Stimulated activated CD8-positive, alpha-beta memory T cell treated with anti-CD3 and anti-CD28 coated beads, Interleukin-4, amount 100 ng/mL, for 48 hours (primary cell): ENCODE measurements at places on chromosomes 3 and 15.

- no peak for DNase-seq
These were observed 394.5 kb upstream of the CFAP20DC start for GRCh38 chr3:59444294-59444671.

- no peak for DNase-seq
These were observed 4.9 kb upstream of the KY start for GRCh38 chr3:134655706-134656105.

- DNase-seq, result no peak
These were observed 46.9 kb downstream of the PIK3R4 start for GRCh38 chr3:130699765-130700164.

- DNase-seq, result no peak
These were observed 22.8 kb downstream of the GPR15 start for GRCh38 chr3:98554580-98554979.

- peak; percentile 68 for DNase-seq
These were observed 518.4 kb downstream of the FOXP1 start for GRCh38 chr3:71064956-71065763.

- no peak for DNase-seq
These were observed 153.8 kb downstream of the ADAM10 start for GRCh38 chr15:58595516-58596263.

GRCh38 chr15:98442379-98442833 is 205.9 kb upstream of the IGF1R start:
- peak; percentile 72 for DNase-seq

- DNase-seq, result no peak
These were observed 23.4 kb upstream of the DYNC1LI1 start for GRCh38 chr3:32593903-32594525.

DNA sequence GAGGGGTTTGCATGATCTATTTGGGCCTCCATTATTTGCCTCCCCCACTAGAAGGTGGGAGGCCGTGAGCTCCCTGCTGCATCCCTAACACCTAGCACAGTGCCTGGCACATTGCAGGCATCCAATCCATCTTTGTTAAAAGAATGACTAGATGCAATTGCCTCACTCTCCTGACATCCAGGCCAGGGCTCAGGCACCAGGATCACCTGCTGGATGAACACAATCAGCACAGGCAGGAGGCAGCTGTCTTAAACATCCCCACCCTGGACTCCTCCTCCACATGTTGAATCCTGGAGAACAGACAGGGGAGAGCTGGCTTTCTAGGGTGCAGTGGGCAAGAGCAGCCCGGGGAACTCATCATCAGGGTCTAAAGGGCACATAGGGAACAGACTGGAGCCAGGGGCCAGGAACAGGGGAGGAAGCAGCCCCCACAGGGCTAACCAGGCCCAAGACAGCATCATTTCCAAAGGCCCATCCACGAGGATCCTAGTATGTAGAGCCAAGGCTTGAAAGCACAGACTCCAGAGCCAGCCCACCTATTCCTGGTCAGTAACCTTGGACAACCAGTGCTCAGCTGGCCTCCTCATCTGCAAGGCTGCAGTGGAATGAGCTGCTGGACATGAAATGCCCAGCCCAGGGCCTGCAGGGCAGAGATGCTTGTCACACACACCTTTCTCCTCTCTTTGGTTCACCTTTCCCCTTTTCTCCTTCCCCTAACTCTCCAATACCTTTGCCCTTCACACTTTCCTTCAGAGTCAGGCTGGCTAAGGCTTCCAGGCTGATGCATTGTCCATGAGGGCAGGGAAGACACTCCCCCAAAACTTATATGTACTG is 254.4 kb upstream of the TLE3 start:
- DNase-seq, result no peak

GRCh38 chr3:192864941-192865340 is 52.7 kb downstream of the MB21D2 start:
- DNase-seq, result no peak

DNA sequence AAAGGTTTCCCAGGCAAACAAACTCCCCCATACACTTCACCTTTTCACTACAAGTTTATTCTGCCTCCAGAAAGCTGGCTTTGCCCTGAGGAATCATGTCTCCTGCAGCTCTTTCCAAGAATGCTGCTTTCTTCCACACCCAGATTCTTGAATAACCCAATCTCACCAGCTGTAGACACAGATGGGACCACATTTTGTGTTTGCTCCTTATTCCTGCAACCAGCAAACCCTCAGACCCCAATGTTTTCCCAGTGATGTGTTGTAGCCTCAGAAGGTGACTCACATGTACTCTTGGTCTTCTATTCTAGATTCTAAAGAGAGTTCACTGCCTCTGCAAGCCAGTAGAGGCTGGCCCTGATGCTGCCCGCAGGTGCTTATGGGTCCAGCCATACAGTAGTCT is 23.6 kb upstream of the TRIM59 start:
- no peak for DNase-seq

DNA sequence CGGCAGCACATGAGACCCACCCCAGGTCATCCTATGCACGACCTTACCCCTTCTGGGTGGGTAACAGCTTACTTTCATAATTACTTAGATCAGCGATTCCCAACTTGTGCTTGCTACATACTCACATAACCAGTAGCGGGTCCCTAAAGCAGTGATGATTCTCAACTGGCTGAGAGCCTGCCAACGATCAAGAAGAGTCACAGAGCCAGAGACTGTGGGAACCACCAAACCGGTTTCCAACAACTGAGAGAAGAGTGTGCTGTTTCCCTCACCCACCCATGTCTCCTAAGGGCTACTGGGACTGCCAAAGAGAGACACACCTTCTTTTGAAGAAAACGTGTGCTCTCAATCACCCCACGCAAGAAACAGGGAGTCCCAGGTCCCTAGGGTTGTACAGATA is 12.0 kb upstream of the XXYLT1 start:
- no peak for DNase-seq

- DNase-seq, result no peak
These were observed 44.5 kb downstream of the RGMA start for GRCh38 chr15:93044301-93045190.

DNA sequence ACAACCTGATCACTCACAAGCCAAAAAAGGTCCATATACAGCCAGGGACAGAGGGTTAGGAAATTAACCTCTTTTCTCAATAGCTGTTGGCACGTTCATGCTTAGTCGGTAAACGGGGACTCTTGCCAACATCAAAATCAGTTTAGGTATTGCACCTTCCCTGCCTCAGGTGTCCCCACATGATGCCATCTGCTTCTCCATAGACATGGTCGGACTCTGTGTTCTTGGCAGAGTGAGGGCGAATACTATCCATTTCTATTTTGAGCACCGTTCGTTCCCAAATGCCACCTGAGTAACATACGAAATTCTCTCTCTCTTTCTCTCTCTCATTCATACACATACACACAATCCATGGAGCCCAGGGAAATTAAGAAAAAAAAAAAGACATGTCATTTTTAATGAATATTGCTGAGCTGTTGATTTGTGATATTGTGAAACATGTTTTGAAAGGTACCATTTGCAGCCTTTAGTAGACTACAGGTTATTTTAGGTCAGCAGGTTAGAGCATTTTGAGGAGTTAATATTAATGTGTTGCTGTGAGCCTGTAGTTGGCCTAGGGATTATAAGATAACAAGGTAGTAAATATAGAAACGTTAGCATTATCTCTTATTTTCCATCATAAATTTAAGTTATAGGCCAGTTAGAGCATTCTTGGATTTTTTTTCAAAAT is 78.5 kb downstream of the GHSR start:
- DNase-seq, result no peak

GRCh38 chr3:43413676-43414368 is 127.5 kb downstream of the SNRK start:
- no peak for DNase-seq

GRCh38 chr3:85589145-85589544 is 630.4 kb downstream of the CADM2 start:
- DNase-seq, result no peak

- no peak for DNase-seq
These were observed 273.5 kb downstream of the ZBTB20 start for GRCh38 chr3:114873591-114873990.

GRCh38 chr3:42032693-42033349 is 58.3 kb upstream of the TRAK1 start:
- no peak for DNase-seq

DNA sequence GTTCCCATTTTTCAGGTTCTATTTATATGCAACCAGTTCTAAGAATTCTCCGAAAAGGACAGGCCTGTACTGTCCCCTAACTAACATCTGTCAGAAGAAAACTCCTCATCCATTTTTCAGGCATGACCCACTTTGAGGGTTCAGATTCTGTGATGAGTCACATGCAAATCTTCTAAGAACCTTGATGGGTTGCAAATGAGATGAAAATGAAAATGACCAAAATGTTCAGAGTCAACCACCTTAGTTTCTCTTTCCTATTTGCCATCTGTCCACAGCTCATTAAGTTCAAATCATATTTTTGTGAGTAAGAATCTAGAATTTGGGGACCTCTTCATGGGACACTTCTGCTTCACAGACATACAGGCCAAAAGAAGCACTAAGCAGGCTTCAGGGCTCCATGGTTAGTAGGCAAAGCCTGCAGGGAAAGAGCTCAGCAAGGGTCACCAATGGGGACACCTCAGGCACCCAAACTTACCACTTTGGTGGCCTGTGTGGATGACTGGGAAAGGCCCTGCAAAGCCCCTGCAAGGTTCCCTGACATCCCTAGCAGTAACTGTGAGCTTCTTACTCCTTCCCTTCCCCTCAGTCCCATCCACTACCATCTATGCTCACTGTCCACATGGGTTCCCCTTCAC is 122.0 kb downstream of the WDR76 start:
- DNase-seq, result no peak

DNA sequence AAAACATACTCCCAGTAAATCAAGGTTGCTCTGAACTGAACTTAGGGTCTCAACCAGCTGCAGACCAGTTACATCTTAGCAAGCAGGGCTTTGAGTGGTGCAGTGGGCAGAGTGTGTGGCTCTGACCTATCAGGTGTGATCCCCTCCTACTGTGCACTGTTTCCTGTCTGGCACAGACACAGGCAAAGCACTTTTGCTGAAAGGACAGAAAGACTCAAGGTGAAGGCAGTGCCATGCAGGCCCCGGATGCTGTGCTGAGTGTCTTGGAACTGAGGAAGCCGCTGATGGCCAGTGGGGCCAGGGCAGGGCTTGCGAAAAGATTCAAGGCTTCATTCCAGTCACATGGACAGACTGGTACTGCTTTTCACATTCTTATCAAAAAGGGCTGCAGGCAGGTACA is 85.2 kb downstream of the CACNA1D start:
- no peak for DNase-seq

DNA sequence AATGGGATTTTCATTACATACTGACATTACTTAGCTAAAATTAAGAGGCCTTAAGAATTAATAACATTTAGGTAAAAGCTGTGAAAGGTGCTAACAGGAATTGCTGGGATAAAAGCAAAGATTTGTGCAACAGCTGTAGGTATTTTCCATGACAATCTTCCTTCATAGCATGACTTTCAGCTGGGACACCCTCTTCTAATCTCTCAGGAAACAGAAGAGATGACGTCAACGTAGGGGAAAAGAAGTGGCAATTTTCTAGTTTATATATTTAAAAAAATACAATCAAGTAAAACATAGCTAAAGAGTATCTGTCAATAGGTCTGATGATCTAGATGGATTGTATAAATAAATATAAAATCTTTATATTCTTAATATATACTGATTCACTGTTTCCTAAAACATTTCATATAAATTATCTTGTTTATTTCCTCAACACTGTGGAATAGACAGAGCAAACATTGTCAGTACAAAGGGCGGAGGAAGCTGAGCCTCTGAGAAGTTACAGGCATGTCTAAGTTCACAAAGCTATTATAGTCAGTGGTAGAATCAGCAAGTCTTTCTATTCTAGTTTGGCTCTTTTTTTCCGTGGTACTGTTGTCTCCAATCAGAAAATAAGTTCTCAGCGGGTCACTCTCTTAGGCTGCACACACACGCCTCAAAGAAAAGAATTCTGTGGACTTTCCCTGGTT is 217.0 kb downstream of the P3H2 start:
- DNase-seq, result no peak

DNA sequence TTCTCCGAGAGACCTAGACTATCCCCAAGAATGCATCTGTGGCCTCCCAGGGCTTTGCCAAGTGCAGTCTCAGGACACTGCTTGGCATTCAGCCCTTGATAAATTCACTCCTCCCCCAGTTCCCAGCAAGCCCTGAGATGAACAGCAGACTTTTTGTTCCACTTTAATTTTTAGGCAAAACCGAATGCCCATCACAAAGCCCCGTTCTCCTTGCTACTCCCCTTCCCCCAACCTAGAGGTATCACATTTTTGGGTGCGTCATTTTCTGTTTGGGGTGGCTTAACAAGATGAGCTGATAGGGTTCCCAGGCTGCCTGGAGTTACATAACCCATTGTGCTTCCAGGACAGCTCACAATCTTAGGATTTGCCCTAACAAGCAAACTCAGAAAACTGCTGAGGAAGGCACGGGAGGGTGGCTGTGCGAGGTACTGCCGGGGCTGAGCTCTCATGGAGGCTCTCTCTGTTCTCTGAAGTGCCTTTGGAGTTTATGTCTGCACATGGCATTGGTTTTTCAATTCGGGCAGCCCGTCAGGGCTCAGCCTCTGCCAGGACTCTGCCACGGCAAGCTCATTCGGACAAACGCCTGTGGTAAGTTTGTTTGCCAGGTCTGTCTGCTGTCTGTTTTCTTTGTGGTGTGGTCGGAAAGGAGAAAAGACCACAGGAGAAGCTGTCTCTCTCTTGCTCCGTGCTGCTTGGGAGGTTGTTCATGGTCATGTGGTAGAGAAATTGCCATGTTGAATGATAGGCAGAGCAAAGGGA is at the start of gene TRAK1:
Gene TRAK1, plus strand, starts transcription at position 385 of the 759 bp plus-strand sequence. Its CDS starts 113 bp downstream, at position 498.
- DNase-seq, result no peak

GRCh38 chr3:57793737-57794187 is 37.7 kb downstream of the SLMAP start:
- no peak for DNase-seq

DNA sequence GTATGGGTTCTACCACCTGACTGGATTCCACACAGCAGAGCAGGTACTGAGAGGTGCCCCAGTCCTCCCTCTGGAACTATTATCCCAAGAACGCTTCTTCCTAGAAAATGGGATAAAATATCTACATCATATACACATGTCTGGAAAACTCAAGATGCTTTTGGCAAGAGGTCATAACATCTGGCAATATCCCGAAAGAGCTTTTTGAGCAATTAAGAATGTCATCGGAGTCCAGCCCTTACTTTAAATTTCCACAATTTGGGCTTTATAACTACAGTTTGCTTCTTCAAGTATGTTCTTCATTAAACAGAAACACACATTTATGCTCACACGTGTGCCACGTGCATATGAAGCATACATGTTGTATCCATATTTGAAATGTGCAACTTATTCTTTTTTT is 365.9 kb upstream of the THBS1 start:
- DNase-seq, result no peak

DNA sequence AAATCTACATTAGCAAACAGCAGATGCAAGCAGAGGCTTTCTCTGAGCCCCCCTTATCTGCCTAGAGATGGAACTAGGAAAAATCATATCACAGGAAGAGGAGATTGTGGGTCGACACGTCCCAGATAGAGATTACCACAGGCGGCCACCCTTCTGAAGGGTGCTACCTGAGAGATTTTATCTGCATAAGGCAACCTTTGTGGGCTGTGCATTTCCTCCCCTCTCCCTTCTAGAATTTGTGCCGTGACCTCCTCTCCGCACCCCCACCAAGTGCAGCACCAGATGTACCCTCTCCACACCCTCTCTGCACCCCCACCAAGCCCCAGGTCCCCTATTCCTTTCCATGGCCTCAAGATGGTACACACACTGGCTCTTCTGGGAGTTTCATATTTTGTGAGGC is 27.4 kb downstream of the METTL6 start:
- DNase-seq, result peak; percentile 25
